Bronchial epithelial cell (primary cell): ENCODE measurements at places on chromosomes 4 and X. TPM values are rescaled to one million over a fixed set of nuclear protein-coding genes. Genes with fewer than 3 reads are reported as not detected.

Gene NEIL3
- total RNA-seq = 0.53 and 0.90 TPM in 2 replicates

Gene SMR3A
- total RNA-seq = not detected in 2 replicates

Gene MSANTD1
- total RNA-seq = 0.26 and 0.64 TPM in 2 replicates

Gene MAGED4
- 0.26 TPM in 1 of 2 replicates, not detected in the other for total RNA-seq
